ENCODE measurements at places on chromosomes 4 and X. TPM values are rescaled to one million over a fixed set of nuclear protein-coding genes. Genes with fewer than 3 reads are reported as not detected.

SORBS2 gene
- 49.8 TPM for total RNA-seq

BEND4 gene
- total RNA-seq = not detected

GRCh38 chrX:6187256-6187655, 41.4 kb downstream of the NLGN4X start:
- peak; percentile 9 for DNase-seq

DNA sequence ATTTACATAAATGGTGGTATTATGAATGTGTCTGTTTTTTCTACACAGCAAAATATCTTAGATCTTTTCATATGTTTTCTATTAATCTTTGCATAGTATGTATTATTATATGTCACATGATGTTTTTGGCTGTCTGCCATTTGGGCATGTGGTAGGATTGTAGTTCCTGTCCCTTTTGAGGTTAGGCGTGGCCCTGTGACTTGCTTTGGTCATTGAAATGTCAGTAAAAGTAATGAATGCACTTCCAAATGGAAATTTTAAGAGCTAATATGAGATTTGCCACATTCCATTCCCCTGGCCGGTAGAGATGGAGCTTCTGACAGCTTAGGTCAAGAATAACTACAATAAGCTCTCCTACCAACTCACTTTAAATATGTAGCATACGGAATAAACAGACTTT, 45.1 kb downstream of the JADE3 start:
- peak; percentile 7 for DNase-seq

- DNase-seq = no peak
These were observed 72.7 kb downstream of the EFNB1 start for GRCh38 chrX:68901519-68901918.

DNA sequence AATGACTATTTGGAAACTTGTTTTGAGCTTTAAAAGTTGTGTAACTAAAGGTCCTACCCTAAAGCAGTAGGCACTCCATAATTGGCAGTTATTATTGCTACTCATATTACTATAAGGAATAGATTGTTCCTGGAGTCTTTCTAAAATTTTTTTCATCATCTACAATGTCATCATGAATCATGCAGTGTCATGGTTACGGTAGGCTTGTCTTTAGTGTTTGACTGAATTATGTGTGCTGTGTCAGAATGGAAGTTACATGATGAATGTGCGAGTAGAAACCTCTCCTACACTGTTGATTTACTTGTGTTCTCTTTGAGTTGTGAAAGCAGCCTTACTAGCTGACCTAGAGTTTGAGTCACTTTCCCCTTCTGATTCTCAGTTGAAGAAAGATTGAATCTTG, 1099.9 kb downstream of the RAPGEF2 start:
- DNase-seq = no peak

DNA sequence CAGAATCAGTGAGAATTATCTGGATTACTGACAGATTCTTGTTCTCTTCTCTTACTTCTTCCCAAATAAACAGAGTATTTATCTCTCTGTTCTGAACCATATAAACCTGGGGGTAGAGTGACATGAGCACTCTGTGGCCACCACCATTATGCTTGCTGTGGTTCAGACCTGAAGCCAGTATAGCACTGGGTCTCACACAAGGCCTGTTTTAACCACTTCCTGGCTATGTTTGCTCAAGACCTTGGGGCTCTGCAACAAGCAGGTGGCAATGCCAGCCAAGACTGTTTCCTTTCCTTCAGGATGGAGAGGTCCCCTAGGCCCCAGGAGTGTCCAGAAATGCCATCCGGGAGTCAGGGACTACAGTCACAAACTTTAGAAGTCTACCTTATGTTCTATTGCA, 21.7 kb upstream of the HEPH start:
- DNase-seq = no peak

- DNase-seq = no peak
These were observed 316.1 kb downstream of the KCTD8 start for GRCh38 chr4:44132526-44132925.

DNA sequence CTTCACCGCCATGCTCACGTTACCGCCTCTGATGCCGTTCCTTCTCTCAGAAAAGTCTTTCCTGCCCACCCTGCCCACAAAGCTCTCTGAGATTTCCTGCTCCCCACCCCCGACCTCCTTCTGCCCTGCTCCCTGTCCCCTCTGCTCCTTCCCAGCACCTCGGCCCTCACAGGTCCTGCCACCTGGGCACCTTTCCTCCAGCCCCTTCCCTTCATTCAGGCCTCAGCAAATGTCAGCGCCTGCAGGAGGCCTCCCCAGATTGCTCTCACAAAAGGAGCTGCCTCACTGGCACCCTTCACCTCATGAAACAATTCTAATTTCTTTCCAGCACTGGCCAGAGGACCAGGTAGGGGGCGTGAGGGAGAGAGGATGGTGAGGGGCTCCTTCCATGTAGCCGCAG, 33.6 kb upstream of the MXD4 start:
- no peak for DNase-seq

DNA sequence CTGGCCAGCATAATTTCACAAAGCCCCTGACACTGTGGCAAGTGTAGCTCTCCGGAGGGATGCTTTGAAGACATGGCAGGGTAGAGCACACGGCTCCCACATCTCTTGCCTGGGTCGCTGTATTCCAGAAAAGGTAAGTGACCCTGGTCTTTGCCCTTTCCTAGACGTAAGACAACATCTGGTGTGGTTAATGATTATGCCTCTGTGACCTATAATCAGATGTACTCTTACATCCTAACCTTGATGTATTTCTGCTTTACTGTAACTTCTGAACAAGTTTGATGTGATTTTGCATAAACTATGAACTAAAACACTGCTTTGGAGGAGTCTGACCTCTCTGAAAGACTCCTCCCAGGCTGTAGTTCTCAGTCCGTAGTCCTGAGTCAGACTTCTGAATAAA, 59.1 kb upstream of the ACSL1 start:
- no peak for DNase-seq

DNA sequence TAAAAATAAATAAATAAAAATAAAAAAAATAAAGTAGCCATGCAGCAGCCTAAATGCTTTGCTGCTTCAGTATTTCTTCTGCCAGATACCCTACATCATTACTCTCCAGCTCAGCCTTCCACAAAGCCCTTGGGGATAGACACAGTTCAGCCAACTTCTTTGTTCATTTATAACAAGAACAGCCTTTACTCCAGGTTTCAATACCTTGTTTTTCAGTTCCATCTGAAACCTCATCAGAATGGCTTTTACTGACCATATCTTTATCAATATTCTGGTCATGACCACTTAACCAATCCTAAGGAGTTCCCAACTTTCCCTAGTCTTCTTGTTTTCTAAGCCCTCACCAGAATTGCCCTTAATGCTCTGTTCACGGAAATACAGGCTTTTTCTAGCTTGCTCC, 128.3 kb upstream of the MED14 start:
- DNase-seq = no peak

GRCh38 chrX:125153621-125154020, 166.1 kb upstream of the TEX13C start:
- no peak for DNase-seq

SRP72 gene
- total RNA-seq = 57.5 TPM

DNA sequence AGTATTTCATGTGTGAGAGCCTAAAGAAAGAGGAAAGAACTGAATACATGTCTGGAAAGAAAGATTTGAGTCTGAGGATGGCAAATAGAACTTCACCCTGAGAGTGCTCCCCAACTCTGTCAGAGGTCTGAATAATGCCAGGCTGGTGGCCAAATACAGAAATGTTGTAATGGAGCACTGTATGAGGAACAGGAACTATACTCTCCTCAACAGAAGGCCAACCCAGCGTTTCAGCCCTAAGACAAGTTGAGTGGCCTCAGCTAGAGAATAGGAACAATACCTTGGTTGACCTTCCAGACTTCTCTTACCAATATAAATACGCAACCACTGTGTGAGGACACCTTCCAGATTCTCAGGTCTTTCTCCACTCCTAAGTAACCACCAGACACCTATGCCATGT, 94.5 kb upstream of the STIM2 start:
- no peak for DNase-seq

DNA sequence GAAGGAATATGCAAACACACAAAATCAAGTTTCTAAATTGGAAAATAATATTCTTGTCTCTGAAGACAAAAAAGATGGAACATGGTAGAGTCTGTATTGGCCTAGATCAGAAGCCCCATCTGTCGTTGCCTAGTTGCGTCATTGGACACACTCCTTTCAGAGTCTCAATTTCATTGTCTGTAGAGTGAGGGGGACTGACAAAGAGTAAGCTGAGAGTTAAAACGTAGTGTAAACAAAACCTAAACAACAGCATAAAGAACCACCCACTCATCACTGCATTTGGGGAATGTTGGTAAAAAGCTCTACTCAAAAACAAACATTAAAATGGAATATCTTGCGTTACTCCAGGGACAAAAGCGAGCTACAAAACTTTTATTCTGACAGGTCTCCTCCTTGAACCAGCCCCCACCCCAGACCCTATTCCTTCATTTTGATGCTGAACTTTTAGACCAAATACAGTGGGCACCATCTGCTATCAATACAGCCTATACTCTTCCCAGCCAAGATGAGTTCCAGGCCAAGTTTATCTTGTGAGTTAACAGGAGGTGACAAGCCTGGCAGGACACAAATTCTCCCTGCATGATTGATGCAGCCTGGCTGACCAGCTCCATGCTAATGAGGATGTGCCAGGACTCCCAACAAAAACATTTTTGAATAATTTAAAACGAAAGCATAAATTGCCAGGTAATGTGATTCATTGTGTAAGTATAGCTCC, 125.2 kb downstream of the COL25A1 start:
- no peak for DNase-seq

DNA sequence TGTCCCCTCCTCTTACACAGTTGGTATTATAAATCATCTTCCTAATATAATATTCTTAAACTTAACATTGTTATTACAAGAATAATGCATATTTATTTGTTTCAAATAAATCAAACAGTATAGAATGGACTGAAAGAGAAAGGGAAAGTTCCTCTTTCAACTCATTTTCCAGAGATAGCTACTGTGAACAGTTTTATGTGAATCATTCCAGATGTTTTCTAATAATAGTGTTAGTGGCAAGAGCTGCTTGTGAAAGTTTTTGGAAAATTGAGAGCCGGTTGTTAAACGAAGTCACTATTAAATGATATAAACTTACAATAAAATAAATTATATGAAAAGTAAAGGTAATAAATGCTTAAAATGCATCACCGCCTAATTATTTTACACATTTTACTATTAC, 14.6 kb downstream of the TMSB4X start:
- no peak for DNase-seq

- no peak for DNase-seq
These were observed 23.5 kb downstream of the TRIML1 start for GRCh38 chr4:188162698-188163097.

- no peak for DNase-seq
These were observed 97.6 kb upstream of the ARSJ start for GRCh38 chr4:114076899-114077570.

DNA sequence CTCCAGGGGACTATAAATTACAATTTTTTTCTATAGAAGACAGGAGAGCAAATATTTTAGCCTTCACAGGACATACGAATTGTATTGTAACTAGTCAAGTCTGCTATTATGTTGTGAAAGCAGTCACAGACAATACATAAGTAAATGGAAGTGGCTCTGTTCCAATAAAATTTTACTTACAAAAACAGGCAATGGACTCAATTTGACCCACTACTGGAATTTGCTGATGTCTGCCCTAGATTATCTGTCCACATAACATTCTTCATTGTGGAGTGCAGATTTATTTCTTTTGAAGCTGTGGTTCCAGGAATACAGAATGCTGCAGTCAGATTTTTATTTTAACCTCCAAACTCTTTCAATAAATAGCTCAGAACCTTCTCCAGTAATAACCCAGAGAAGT, 330.3 kb downstream of the PPP4R3C start:
- no peak for DNase-seq

CXCL11 gene
- total RNA-seq = 0.26 TPM

RAB39B gene
- 0.56 TPM for total RNA-seq

SATL1 gene
- not detected for total RNA-seq

DNA sequence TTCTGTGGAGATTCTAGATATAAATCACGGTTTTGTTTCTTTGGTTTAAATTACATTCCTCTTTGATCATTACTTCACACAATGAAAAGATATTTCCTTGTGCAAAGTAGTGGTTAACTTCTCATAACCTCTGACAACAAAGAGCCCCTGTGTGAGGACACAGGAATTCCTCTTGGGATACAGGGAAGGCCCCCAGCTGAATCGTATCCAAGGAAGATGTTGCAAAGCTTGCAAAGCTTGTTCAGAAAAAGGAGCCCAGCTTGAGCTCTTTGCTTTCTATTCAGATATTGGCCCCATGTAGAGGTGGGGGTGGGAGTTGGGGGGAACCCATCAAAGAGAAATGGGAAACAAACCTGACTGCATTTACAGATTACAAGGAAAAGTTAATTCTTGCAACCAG, 145.7 kb downstream of the RELL1 start:
- DNase-seq = peak; percentile 90

DNA sequence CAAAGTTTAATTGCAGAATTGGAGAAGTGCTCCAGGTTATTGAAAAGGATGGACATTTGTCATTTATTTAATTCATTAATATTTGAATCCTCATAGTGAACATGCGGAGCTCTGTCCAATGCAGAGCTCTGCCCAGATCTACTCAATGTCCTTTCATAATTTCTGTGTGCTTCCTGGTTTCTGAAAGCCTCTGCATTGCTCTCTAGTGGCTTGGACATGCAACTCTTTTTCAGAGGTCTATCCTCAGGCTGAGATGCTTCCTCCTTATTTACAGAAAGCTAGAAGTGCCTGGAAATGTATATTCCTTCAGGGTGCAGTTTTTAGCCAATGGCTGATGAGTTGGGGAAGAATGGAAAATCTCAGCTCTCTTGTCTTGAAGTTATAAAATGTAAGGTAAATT, 786.1 kb upstream of the AADAT start:
- peak; percentile 66 for DNase-seq

PHKA1 gene
- 4.0 TPM for total RNA-seq

DNA sequence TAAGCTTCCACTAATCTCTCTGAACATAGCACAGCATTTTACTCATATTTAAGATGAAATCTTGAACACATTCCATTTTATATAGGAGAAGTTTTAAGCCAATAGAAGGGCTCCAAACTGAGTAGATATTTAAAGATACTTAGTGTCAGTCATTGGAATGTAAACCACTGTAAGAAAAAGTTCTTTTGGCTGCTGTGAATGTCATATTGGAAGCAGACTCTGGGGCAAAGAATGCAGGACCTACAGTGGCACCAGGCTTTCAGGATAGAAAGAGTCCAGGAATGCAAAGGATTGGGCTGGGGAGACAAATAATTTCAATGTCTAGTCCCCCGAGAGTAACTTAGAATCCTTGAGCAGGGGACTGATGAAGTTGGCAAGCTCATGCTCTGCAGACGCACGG, 1047.7 kb downstream of the STIM2 start:
- no peak for DNase-seq

CHST7 gene
- 2.9 TPM for total RNA-seq

SEL1L3 gene
- 74.7 TPM for total RNA-seq

Data from SK-MEL-5 (cell line).